DMS79 (cell line): ENCODE measurements at places on chromosomes 3 and 15.
A peak's percentile ranks its signal among the peaks of the same experiment; 100 is the strongest.

- DNase-seq: no peak
These were observed 437 bp downstream of the KLF13 start for GRCh38 chr15:31326875-31327668.

- no peak for DNase-seq
These were observed 202.8 kb upstream of the MRPL3 start for GRCh38 chr3:131705558-131706051.

GRCh38 chr3:3560591-3561311, 238.5 kb upstream of the LRRN1 start:
- DNase-seq: no peak

DNA sequence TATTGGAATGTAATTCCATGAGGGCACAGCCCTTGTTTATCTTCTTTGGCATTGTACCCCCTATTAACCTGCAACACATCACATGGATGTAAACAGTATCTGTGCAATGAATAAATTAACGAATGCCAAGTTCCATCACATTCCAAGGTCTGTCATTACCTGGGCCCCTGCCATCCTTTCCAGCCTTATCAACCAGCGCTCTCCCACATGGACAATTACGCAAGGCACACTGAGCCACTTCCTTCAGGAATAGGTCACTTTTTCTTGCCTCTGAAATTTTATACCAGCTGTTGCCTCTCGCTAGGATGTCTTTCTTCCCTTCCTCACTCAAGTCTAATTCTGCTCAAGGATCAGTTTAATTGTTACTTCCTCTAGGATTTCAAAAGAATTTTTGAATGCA, 1051.8 kb upstream of the CFAP20DC start:
- DNase-seq: no peak

- DNase-seq: no peak
These were observed 99.4 kb downstream of the SST start for GRCh38 chr3:187570776-187571175.

- DNase-seq: no peak
These were observed 235.7 kb downstream of the SATB1 start for GRCh38 chr3:18189282-18190050.

DNA sequence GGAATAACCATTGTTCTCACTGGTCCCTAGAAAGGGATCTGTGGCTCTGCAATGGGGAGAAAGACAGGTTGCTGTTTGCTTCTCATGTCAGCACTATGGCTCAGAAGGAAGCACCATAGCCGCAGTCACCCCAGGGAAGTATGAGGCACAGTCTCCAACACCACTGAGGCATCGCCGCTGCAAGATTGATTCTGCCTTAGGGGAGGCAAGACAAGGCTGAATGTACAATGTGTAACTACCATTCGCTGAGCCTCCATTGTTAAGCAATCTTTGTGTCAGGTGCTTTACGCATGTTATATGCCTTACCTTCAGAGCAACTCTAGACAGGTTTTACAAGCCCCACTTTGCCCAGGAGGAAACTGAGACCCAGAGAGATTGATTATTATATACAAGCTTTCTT, 100.7 kb upstream of the KCNMB2 start:
- DNase-seq: no peak

DNA sequence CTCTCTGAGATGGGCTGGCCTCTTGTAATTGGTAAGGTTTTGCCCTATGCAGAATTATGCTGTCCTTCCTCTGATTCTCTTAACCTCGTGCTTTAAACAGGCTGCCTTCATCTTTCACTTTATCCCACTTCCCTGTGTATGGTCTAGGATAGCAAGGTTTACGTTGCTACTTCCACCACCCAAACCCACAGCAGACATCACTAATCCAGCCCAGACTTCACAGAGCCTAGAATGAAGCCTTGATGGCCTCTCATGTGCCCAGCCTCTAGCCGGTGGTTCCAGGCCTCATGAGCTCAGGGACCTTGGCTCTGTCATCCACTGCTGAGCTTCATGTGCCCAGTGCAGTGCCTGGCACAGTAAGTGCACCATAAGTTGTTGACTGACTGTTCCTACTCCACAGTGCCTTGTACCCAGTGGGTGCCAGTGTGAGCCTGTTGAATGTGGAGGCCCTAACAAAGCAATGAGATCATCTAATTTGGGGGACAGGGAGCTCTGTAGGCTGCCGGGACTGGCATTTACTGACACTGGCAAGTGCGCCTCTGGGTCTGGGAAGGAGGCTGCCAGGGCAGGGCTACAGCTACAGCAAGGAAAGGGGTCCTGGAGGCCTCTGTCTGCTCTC, 12.5 kb downstream of the SLC6A6 start:
- no peak for DNase-seq

- DNase-seq: no peak
These were observed 654.4 kb upstream of the ADAMTS9 start for GRCh38 chr3:65342084-65342683.

- no peak for DNase-seq
These were observed 9.9 kb downstream of the AP3B2 start for GRCh38 chr15:82699726-82700125.

DNA sequence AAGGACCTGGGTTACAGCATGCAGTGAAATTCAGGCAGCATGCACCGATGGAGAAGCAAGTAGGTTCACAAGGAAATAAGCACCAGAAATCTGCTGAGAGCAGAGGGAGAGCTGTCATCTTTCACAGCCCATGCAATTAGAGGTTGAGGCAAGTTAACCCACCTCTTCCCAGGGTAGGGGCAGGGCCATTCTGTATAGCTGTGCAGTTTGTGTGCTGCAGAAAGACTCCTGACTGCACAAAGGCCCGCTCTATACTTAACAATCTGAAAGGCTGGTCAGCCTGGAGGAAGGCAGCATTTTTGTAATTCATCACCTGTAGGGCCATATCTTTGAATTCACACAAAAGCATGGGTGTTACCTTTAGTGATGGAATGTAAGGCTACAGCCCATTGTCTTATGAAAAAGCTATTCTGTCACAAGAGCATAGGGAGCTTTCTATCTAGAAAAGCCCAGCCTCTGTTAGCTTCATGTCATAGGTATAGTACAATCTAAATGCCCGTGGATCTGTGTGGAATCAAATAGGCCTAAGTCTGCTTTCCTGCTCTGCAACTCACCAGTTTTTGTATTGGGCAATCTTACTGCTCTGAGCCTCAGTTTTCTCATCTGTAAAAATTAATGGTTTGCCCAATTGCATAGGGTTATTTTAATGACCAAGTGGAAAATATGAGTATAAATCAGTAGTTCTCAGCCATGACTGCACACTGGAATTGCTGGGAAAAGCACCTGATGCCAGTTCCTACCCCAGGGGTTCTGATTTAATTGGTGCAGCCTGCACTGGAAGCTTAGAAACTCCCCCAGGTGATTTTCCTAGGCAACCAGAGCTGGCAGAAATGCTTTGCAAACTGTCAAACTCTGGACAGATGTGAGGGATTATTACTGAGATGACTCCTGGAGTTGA, 65.2 kb downstream of the ATP13A5 start:
- DNase-seq: no peak

DNA sequence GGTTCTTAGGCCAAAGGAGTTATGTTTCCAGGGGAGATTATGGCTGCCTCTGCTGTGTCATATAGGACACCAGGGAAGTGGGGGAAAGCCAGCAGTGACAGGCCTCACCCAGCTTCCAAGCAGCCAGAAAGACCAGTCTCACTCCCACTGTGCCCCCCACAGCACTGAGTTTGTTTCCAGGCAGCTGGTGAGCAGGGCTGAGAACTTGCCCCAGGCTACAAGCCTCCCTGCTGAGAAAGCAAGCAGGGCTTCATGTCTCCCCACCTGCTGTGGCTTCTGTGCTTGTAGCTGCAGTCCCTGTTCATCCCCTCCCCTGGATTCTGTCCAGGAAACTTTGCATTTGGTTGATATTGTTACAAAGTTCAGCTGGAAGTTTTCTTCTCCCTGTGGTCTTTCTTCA, 376.3 kb downstream of the PDCD6IP start:
- no peak for DNase-seq

GRCh38 chr3:161349529-161350312, 21.6 kb downstream of the SPTSSB start:
- DNase-seq: no peak

GRCh38 chr15:88828791-88829190, 25.6 kb downstream of the ACAN start:
- DNase-seq: no peak

- DNase-seq: no peak
These were observed 30.1 kb downstream of the GPR15 start for GRCh38 chr3:98561727-98562521.

DNA sequence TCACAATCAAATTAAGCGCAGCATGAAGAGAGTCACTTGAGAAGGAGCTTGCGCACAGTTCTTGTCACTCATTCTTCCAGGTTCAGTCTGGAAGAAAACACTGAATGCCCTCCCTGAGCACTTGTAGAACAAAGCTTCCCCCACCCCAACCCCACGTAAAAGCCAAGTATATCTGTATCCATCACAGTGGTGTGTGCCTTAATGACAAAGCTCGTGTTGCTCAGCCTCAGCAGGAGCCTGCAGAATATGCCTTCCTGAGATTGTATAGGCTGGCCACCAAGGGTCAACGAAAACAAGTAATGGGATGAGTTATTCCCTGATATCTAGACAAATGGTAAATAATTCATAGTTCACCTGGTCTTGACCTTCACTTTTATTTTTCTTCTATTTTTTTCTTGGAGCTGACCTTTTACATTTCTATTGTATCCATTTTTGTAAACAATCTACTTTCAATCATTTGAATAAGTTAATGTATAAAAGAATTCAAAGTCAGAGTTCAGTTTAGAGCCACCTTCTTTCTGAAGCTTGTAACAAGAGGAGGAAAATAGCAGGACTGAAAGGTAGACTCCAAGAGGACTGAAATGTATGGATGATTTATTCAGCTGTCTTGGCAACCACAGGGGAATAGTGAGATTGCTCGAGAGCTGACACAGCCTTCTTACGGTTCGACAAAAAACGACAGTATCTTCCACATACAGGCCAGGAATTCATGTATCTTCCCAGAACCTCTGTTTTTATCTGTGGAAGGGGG, 405.5 kb upstream of the TPM1 start:
- DNase-seq: no peak

GRCh38 chr3:32685543-32686185, 676 bp downstream of the CNOT10 start:
- DNase-seq: no peak

DNA sequence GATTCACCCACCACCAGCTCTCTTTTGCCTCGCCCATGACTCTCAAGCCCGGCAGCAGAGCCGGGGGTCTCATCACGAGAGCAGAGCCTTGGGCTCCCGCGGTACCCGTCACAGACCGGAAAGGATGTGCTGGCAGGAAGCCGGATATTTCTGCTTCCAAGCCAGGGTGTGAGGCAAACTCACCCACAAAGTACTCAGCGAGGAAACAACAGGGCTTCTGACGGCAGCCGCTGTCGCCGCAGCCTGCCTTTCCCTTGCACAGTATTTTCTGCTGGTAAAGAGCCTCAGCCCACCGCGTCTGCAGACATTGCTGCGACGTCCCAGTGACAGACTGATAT, 119.9 kb downstream of the NSMCE3 start:
- no peak for DNase-seq

DNA sequence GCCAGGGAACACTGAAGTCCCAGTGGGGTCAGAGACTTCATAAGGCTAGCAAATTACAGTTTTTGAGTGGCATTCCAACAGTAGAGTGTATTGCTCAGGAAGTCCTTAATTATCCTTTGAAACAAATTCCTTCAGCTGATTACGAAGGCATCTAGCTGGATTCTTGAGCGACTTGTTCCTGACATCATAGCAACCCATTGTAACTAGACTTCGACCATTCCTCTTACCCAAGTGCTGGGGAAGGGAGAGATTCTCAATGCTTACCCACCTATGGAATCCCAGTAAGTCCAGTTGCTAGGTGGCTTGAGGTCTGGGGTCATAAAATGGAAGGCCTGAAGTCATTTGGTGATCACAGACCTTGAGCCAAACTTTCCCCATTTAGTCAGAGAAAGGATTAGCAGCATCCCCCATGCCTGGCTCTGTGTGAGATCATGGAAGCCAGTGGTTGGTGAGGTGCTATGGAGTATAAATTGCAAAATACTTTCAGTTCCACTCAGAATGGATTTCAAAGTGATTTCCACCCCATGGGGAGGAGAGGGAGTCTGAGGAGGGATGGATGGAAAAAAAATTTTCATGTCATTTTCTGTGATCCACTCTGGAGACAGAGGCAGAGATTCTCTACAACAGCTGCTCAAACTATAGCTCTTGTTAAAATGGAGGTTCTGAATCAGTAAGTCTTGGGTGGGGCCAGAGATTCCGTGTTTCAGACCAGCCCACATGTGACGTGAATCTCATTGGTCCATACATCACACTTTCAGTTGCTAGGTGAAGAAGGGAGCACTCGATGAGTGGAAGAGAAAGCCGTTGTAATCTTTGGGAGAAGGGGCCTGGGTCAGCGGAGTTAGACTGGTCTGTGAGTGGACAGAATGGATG, 45.7 kb downstream of the CD86 start:
- no peak for DNase-seq

DNA sequence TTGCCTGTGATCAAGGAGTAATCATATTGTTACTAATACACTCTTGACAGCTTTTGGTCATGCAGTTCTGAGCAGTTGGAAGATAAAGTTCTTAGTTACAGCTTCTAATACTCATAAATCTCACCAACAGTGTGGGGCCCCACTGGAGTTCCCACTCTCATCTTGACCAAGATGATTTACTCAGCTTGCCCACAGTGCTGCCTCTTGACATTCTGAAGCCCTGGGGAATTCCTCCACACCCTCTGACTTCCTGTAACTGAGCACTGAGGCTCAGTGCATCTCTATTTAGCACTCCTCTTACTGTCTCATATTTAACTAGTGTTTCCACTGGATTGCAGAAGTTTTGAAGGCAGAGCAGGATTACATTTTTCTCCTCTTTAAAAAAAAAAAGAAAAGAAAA, 1.9 kb upstream of the ARL6IP5 start:
- DNase-seq: no peak

- DNase-seq: no peak
These were observed 5.9 kb upstream of the GP9 start for GRCh38 chr3:129054605-129055104.

DNA sequence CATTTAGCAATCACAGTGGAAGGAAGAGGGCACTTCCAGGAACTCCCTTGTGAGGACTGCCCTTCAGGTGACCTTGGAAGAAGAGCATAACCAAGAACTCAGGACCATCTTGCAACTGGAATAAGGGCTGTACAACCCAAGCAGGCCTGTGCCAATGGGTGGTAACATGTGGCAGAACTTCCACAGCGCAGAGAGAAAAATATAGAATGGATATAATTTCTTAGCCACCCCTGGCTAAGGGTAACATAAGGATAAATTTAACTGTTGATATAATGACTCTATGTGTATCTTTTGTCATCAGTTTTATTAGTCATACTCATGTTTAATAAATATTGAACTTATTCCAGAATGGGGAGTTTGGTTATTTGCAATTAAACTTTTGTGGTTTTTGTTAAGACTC, 13.4 kb upstream of the MFSD1 start:
- no peak for DNase-seq

GRCh38 chr3:188176476-188176875, 22.5 kb downstream of the LPP start:
- DNase-seq: no peak

- peak; percentile 44 for DNase-seq
These were observed 15.0 kb downstream of the IL12A start for GRCh38 chr3:160003520-160004128.

DNA sequence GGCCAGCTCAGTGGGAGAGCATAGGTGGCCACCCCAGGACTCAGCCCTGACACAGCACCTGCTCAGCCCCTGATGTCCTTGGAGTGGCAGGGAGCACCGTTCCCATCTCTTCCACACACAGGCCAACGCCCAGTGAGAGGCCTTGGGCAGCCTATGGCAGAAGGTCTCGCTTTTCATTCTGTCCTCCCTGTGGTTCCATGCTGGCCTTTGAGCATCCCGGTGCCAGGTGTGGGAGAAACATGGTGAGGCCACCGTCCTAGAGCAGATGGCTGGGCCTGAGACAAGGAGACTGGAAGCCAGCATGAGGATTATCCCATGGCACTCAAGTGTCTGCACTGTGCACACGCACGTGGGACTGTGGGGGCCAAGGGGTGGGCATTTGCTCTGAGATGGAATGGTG, 25.1 kb downstream of the ADCY5 start:
- no peak for DNase-seq
